NCI-H748 treated with DMSO at 0.1 percent for 48 hours (cell line): ENCODE measurements at places on chromosomes 13 and 19.

- no peak for DNase-seq
Measured at GRCh38 chr13:96581741-96582140, 412.5 kb downstream of the OXGR1 start.

- no peak for DNase-seq
Measured at GRCh38 chr13:113545455-113545930, 39.1 kb upstream of the TFDP1 start.

DNA sequence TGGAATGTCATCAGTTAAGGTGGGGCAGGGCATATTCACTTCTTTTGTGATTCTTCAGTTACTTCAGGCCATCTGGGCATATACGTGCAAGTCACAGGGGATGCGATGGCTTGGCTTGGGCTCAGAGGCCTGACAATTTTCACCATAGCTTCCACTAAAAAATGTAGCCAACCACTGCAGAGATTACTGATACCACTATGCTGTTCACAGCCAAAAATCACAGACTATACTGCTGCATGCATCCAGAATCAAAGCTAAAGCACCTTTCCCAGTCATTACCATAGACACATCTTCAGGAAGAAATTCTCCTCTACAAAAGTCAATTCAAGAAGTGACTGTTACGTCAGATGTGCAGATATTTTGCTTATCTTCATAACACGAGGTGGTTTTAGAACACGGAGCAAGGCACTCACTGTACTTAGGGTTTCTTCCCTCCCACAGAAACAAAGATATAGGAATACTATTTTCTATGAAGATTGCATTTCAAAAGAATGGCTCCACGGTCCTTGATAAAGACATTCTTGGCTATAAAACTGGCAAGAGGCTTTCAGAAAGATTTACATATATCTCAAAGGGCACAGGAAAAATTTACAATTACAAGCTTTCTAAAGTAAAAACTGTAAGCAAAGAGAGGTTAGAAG is 1556.6 kb upstream of the PRR20A start:
- DNase-seq = no peak

DNA sequence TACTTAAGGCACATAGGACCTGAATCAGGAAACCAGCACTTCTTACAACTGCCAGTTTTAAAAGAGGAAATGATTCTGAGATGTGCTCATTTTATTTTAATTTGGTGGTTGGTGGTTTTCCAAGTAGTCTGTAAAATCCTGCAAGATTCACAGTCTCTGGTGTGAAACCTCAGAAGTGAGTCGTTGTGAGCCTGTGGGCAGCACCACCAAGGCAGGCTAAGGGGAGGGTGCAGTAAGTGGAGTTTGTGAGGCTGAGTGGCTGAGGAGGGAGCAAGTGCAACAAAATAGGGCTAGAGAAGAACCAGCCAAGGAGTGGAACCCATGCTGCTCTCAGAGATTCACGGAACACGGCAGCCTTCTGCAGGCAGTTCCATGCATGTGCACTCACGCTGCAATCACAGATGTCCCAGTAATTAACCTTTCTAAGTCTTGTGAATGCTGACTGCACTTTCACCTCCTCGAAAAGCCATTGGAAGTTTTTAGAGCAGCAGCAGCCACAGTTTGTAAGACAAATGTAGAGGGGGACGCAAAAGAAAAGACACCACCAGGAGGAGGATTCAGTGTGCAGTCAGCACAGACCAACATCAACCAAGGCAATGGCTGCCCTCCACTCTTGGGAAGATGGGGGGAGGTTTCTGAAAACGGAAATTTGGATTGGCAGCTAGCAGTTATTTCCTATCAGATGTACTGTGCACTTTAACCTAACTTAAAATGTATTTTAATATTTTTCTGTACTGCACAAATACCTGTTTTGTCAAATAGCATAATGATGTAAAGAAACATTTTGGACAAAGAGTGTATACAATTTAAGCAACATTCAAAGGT is 44.9 kb downstream of the ESD start:
- DNase-seq = no peak

DNA sequence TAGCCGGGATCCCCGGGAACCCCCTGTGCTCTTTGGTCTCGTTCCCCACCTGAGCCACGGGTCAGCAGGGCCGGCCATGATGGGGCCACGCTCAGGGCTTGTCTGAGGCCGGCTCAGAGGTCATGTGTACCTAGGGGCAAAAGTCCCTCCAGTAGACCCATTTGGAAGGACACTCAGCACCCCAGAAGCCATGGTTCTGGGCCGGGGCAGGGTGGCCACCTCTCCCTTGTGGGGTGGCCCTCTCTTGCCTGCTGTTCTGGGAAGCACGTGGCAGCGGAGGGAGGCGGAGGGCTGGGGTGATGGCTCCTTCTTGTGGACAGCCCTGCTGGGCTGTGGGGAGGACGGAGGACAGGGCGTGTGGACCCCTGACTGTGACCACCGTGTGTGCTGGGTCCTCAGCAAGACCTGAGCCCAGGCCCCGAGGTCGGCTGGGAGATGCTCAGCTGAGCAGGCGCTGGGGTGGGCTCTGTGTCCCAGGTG is 6.4 kb upstream of the PEAK3 start:
- DNase-seq = no peak

- no peak for DNase-seq
Measured at GRCh38 chr13:20666948-20667347, 36.6 kb upstream of the IL17D start.

DNA sequence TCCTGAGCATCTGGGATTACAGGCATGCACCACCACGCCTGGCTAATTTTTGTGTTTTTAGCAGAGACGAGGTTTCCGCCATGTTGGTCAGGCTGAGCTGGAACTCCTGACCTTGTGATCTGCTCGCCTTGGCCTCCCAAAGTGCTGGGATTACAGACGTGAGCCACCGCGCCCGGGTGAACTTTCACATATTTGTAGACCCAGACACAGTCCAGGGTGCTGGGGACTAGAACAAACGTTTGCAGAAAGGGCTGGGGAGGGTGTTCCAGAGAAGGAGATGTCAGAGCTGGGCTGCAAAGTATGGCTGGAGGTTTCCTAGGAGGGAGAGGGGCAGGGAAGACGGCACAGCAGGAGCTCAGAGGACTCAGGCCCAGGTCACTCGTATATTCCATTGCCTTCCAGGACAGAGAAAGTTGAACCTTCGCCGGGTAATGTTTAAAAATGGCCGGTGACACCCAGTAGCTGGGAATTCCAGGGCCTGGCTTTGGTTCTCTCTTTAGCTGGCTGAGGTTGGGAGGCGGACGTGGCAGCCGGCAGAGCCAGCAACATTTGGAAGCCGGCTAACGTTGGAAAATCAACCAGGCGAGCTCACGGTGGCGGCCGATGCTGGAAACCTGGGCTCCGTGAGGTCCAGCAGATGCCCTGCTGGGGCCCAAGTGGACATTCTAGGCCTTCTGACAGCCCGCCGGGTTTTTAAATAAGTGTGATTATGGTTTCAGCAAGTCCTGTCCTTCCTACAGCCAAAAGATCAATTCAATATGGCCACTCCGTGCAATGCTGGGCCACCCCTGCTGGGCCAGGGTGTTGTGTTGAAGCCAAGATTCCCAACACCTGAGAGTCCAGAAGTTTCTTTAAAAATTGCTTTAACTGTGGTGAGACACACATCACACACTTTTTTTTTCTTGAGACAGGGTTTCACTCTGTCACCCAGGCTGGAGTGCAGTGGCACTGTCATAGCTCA is 41.5 kb downstream of the NFIC start:
- no peak for DNase-seq

GRCh38 chr19:46186717-46187101 is 38.7 kb downstream of the IGFL2 start:
- no peak for DNase-seq

DNA sequence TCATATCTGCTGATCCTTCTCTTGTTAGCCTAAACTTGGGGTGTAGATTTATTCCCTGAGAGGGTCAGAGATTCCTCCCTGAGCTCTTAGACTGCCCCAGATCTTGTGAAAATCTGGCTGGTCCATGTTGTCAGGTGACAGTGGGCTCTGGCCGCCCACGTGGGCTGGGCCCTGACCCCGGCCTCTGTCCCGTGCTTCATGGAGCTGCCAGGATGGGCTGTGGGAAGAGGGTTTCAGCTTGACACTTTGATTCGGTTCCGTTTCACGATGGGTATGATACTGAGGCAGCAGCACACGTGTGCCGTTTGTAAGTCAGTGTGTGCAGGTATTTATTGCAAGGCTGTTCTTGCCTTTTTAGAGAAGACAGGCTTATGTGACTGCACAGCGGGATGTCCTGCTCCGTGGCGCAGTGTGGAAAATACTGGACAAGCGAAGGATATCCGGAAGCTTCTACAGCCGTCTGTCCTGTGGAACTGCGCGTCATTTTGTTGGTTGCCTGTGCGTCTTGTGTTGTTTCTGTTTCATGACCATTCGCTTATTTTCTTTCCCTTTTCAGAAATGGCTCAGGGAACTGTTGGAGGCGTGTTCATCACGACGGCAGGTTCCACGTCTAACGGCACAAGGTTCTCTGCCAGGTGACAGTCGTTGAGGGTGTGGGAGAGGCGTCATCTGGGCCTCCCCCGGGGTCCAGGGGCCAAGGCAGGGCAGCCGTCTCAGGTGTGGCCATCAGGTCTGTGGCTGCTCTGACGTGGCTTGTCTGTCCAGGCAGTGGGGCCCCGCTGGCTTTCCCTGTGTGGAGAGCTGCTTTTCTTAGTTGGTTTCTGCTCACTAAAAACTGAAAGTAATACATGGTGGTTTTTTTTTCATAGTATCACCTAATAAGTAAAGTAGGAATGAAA is 20.5 kb downstream of the ATP4B start:
- no peak for DNase-seq

GRCh38 chr19:36013280-36014011 is 567 bp downstream of the ALKBH6 start:
- DNase-seq = no peak

DNA sequence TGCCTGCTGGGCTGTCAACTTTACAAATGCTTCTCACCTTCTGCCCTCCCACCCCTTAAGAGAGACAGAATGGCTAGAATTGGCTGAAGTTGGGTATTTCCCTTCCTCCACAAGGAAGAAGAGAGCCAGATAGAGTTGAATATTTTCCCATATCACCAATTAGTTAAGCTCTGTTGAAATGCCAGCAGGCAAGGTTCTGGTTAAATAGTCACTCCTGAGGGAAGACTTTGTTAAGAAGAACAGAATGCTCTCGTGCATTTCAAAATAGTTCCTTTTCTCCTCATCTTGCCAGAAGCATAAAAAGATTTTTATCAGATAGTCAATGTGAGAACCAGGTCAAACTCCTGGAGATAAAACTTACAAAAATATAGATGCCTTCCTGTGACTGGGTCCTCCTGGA is 2857.0 kb upstream of the PCDH20 start:
- no peak for DNase-seq

DNA sequence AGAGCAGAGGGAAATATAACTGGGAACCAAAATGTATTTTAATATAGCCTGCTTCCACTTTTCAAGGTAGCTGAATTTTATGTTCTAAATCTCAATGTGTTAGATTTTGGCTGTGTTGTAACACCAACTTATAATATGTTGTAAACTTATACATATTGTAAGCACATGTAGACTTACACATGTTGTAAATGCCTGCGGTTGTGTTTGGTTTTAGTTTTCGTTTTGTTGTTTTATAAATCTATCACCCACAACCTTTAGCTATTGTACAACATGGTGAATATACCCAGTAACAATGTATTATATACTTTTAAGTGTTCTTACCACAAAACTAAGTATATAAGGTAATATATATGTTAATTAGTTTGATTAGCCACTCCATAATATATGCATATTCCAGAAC is 15.6 kb downstream of the KCTD4 start:
- DNase-seq = no peak

GRCh38 chr13:91086936-91087716 is 260.4 kb upstream of the MIR17HG start:
- DNase-seq = no peak

DNA sequence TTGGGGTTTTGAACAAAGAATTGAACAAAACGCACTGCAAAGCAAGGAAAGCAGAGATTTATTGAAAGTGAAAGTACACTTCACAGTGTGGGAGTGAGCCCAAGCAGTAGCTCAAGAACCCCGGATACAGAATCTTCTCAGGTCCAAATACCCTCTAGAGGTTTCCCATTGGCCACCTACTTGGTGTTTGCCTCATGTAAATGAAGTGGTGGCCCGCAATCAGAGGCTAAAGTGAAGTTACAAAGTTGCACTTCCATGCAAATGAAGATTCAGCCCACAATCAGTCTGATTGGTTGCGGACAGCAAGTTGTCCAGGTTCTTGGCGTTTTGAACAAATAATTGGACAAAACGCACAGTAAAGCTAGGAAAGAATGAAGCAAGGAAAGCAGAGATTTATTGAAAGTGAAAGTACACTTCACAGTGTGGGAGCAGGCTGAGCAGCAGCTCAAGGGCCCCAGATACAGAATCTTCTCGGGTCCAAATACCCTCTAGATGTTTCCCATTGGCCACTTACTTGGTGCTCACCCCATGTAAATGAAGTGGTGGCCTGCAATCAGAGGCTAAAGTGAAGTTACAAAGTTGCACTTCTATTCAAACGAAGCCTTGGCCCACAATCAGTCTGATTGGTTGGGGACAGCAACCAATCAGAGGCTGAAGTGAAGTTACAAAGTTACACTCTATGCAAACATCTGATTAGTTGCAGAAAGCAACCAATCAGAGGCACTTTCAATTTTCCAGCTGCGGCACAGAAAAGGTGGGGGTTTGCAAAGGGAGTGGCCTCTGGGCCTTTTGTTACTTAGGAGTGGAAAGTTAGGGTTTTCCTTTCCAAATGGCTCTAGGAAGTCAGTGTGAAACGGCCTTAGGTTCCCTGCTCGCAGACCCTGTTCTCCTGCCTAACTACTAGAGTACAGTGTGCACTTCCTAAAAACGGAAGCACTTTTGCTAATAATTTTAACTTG is 4.8 kb upstream of the TM9SF2 start:
- no peak for DNase-seq
